ENCODE measurements at places on chromosomes 4 and X.

DNA sequence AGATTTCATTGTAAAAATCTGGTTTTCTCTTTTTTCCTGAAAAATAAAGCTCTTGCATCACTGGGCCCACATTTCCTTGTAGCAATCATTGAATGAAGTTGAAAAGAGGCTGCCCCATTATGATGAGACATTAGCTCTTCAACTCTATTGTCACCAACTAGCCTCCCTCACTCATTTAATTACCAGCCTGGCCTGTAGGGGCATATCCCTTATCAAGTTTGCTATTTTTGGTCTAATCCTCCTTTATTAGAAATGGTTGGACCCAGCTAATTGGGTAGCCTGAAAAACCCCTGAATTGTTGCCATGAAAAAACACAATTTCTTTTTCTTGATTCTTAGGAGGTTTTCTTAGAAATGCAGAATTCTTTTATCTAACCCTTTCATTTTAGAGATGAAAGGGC, 164.6 kb upstream of the CASK start:
- DNase-seq = no peak

DNA sequence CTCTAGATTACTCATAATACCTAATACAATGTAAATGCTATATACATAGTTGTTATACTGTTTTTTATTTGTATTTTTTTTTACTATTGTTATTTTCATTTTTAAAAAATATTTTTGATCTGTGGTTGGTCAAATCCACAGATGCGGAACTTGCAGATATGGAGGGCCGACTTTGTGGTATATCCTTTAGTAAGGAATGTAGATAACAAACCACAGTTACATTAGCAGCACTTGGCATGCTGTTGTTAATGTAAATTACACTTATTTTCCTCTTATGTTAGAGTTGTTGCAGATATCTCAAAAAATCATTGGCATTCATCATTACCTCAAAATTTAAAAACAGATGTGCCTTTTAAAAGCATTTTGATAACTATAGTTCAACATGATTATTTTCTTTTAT, 151.0 kb downstream of the TMEM164 start:
- no peak for DNase-seq

DNA sequence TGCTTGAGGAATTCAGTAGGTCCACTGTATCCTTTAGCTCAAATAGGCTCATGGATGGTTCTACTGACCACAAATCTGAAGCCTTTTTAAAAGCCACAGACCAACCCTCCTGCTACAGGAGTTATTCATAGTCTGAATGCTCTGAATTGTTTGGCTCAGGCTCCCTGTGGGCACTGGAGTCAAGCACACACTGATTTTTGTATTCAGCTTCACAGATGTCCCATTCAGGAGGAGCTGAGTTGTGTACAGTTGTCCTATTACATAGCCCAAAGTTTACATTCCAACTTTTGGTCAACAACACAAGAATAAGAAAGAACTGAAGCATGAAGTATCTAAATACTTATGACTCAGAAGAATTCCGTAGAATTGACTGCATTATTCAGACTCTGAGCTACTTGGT, 243.9 kb downstream of the UNC5C start:
- DNase-seq = no peak

GRCh38 chrX:10709276-10709675, 88.9 kb upstream of the MID1 start:
- no peak for DNase-seq

GRCh38 chr4:75391489-75392166, 122.6 kb downstream of the RCHY1 start:
- DNase-seq = no peak

DNA sequence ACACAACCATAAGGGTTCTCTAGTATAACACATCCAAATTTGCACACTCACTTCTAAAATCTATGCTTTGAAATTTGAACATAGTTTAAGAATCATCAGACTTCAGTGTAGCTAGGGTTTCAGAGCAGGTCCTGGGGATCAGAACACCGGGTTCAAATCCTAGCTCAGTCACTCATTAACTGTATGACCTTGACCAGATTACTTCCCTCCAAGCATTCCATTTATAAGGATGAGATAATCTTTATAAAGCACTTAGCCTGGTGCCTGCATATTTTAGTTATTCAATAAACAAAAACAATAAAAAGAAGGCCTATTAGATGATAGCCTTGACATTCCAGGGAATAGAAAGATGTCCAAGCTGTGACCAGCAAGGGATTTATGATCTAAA, 4.8 kb upstream of the STBD1 start:
- no peak for DNase-seq

DNA sequence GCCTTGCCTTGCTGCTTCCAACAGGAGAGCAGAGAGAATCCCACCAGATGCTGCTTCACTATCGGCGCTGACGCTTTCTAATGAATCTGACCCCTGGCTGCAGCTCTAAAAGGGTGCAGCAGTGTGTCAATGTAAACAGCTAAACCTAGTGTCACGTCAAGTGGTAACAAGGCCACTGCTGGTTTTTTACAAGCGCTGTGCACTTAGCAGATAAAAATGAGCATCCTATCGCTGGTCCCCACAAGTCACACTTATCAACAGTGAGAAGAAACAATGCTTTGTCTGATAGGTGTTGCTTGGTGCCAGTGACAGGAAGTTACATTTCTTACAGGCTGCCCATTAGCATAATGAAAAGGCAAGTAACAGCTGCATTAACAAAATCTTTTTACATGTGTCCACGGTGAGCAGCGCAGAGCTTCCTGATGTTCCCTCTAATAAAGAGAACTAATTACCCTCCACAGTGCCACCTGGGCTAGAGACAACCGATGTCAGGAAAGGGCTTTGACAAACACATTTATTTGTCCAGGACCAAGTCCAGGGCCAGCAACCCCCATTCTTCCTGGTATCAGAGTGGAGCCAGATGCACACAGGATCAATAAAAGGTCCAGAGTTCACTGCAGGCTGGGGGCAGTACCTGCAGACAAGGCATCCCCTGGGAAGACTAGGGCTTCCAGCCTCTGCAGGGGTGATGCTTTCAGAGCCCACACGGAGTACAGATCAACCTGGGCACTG, 176.0 kb downstream of the MGST2 start:
- DNase-seq = no peak

DNA sequence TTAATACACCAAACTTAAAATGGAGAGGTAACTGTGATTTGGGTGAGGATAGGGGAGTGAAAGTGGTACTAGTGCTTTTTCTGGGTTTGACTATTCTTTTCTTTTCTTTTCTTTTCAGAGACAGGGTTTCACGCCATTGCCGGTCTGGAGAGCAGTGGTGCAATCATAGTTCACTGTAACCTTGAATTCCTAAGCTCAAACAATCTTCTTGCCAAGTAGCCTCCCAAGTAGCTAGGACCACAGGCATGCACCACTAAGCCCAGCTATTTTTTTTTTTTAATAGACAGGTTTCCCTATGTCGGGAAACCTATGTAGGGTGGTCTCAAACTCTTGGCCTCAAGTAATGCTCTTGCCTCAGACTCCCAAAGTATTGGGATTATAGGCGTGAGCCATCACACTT, 3.0 kb upstream of the ARMCX4 start:
- no peak for DNase-seq

- DNase-seq = no peak
These were observed 52.3 kb upstream of the CLNK start for GRCh38 chr4:10736895-10737294.

DNA sequence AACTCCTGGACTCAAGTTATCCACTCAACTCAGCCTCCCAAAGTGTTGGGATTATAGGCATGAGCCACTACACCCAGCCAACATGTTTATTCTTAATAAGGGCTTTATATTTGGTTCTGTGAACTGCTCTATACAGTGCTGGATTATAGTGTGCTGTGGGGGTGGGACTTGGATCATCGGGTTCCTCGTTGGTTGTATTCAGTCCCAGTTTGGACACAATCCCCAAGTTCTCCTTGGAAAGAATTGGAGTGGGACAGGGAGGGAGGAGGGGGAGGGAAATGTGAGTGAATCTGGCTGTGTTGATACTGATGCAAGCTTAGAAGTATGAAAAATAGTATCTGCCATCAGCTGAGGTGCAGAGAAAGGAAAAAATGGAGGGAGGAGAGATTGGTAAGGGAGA, 121.3 kb downstream of the KIT start:
- DNase-seq = no peak

DNA sequence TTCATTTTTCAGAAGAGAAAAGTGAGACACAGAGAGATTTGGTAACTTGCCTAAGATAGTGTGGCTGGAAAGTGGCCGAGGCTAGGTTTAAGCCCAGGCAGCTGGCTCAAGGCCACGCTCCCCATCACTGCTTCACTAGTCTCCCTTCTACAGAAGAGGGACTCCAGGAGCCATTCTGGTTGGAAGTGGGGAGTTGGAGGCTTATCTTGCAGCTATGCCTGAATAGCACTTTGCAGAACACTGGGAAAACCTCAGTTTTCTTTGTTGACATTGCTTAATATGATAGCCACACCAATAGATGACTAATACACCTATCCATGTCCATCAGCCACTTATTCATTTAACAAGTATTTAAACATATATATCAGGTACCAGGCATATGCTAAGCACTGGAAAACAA, 18.5 kb downstream of the LRRC66 start:
- DNase-seq = no peak

GRCh38 chrX:141278306-141278705, 36.0 kb upstream of the SPANXC start:
- DNase-seq = no peak

DNA sequence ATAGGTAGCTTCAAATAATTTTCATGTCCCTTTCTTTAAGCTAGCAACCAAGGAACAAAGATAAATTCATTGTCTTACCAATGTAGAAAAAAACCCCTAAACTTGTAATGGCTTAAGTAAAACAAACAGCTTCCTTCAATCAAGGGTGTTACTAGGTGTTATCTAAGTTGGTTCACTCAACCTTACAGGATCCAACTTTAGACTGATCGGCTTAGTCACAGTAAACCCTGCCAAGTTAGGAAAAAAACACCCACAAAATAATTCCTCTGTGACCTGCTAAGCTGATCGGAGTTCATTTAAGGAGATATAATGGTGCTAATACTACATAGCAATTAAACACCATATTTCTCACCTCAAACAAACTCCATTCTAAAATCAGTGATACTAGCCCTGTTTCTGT, 10.1 kb downstream of the AIFM1 start:
- DNase-seq = no peak

DNA sequence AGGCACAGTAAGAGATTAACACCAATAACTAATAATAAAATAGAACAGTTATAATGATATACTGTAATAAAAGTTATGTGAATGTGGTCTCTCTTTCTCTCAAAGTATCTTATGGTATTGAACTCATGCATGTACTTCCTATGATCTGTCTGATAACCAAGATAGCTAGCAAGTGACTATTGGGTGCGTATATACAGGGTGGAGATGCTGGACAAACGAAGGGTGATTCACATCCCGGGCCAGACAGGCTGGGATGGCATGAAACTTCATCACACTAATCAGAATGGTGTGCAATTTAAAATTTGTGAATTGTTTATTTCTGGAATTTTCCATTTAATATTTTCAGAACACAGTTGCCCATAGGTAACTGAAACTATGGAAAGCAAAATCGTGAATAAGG, 96.8 kb downstream of the PHEX start:
- no peak for DNase-seq

DNA sequence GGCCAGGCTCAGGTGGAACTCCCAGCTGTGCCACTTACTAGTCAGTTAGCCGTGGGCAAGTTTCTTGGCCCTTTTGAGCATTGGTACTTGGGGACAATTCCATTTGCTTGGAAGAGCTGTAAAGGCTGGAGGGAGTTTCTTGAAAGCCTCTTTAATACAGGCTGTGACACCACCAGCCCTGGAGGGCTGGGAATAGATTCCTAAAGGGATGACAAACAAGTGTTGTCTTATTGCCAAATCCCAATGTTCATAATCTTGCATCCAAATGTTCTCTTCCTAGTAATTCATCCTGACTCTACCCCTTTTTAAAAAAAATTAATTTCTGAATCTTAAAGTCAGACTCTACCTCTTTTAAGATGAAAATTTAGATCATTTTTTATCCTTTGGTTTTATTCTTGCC, 14.6 kb upstream of the MED28 start:
- DNase-seq = no peak

DNA sequence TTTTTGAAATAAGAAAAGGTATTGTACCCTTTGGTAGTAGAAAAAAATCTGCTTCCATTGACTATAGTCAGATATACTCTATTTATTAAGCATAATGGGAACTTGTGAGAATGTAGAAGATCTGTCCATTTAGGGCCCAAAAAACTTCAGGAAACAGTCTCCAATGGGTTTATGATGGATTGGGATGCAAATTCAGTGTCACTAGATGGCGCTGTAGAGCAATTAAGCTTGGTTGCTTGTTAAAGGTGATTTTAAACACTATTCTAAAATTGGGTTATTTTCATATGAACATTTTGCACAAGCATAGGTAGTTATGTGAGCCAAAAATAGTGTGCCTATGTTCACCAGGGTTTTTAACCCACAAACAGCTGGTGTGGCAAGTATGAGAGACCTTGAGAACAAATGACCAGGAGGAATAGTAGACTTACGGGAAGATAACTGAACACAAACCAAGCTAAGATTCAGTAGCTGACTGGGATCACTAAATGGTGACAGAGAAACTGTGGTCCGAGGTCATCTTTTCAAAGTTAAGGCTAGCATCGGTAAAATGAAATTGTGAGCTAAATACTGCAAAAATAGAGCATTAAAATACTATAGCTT, 80.3 kb upstream of the LSM6 start:
- peak; percentile 16 for DNase-seq

GRCh38 chr4:13081830-13082229, 402.3 kb downstream of the RAB28 start:
- DNase-seq = no peak

GRCh38 chr4:20652226-20652885, 47.9 kb upstream of the PACRGL start:
- DNase-seq = no peak

- DNase-seq = no peak
These were observed 474.6 kb downstream of the EPHA5 start for GRCh38 chr4:65195666-65196065.

All from GM04504 (cell line).